Left renal cortex interstitium (tissue), 4 donors: ENCODE measurements at places on chromosomes 3 and 15. TPM values are rescaled to one million over a fixed set of nuclear protein-coding genes. Genes with fewer than 3 reads are reported as not detected.

The SH3GL3 gene
- 9.6 TPM for polyA plus RNA-seq

The ISL2 gene
- polyA plus RNA-seq, result not detected

The GOLGA8J gene
- 3.0 TPM for polyA plus RNA-seq

The CCR1 gene
- polyA plus RNA-seq, result 2.1 TPM

The OR5K2 gene
- 0.98 TPM for polyA plus RNA-seq

The TTLL13 gene
- polyA plus RNA-seq, result 0.57 TPM

The TM6SF1 gene
- 1.9 TPM for polyA plus RNA-seq
